ENCODE measurements at places on chromosomes 1 and 21. TPM values are rescaled to one million over a fixed set of nuclear protein-coding genes. Genes with fewer than 3 reads are reported as not detected.

CYB5RL gene
- polyA plus RNA-seq: 4.7 TPM

TAL1 gene
- not detected for polyA plus RNA-seq

AMY2A gene
- polyA plus RNA-seq: not detected

DNA sequence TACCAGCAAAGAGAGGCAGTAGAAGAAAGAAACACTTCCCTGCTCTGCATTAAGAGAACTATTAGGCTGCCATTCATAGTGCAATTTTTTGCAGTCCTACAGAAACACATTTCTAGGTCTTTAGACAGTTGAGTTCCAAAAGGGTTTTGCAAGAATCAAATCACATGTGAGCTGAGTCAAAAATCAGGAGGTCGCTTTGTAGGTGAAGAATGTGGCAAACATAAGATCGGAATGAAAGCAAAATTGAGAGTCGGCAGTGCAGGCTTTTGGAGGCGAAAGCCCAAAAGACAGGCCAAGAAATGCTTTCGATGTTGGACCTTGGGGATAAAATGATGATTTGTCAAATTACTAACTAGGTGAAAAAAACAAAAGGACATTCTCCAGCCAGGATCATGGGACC, 213.5 kb upstream of the NRIP1 start:
- DNase-seq: no peak

- no peak for DNase-seq
Observed at GRCh38 chr1:59346429-59346828, 49.5 kb downstream of the FGGY start.

DNA sequence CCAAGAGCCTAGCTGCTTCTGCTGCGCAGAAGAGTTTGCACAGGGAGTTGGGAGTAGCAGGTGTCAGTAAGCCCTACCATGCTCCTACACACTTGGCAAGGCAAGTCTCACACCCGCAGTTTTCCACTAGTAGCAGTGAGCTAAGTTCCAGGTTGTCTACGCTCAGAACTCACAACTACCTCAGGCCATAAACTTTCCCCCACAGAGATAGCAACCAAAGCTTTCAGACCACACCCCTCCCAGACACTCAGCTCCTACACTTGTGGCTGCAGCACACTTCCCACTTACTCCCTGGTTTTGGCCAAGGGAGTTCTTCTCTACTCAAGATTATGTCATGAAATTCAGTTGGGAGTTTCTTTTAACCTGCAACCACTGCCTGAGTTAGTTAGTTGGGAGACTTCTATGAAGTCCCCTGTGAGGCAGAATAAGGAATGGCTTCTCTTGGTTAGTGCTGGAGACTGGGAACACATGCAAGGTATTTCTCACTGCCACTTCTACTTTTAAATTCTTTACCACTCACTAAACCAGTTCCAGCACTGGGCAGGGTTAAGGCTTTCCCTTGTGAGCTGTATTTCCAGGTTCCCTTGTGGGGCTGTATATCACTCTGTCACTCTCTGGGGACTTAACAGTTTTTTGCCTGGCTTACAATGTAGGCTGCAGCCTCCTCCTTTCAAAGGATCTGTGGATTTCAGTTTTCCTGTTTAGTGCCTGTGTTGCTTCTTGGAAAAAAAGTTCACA, 18.3 kb upstream of the MAB21L3 start:
- no peak for DNase-seq

DNA sequence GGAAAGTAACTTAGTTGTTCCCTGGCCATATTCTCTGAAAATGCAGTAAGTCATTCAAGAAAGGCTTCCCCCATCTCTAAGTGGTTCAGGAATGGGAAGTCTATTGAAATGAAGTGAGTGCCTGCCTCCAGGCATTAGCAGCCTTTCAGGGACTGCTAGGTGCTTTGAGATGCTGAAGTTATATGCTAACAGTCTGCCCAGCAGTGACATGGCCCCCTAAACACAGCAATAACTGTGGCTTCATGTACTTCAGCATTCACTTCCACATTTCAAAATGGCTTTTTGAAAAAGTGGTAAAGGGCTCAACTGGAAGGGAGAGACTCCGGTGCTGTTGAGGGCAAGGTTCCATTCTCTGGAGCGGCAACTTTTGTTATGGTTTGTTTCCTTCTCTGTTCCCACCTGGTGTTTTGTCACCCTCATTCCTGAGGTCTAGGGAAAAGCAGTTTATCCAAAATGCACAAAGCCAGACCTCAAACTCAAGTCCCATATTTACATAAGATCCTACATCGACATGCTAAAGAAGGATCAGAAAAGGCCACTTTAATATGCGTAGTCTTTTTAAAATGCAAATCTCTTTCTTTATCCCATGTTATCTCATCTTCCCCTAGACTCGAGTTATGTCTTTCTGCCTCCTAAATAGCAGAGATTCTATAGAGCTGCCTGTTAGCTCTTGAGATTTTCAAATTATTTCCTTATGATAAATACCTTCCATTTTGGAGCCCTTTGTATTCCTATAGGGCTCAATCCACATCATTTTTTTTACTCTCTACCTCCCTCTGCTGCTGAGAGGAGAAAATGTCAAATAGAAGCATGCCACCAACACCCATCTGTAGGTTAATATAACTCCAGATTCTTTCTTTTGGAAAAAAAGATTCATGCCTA, 34.2 kb upstream of the LRRC8C start:
- peak; percentile 55 for DNase-seq

DNA sequence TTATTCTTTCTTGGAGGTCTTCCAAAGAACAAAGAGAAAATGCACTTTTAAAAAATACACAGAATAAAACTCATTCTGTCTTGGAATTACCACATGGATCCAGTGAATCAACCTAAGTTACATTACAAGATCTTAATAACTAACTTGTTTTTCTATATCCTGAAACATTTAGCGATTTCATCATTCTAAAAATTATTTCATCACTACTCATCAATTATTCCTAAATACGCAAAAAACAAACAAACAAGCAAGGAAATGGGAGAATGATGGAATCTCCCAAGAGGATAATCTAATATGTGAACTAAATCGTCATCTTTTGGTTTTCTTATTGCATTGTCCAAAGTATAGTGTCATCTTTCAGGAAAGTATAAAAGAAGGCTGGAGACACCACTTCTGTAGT, 38.5 kb upstream of the GNG4 start:
- no peak for DNase-seq

Data from SK-N-SH (cell line).